ENCODE measurements at places on chromosomes 3 and 15. TPM values are rescaled to one million over a fixed set of nuclear protein-coding genes. Genes with fewer than 3 reads are reported as not detected.

The CFAP44 gene
- 3.7 TPM for polyA plus RNA-seq

The SPINK8 gene
- not detected for polyA plus RNA-seq

The CCDC33 gene
- polyA plus RNA-seq = 14.1 TPM

The TIMP4 gene
- polyA plus RNA-seq = 22.2 TPM

The MORC1 gene
- polyA plus RNA-seq = not detected

The SLC15A2 gene
- polyA plus RNA-seq = 8.5 TPM

GRCh38 chr3:4772171-4772804 is 206.9 kb upstream of the BHLHE40 start:
- DNase-seq = peak; percentile 68

DNA sequence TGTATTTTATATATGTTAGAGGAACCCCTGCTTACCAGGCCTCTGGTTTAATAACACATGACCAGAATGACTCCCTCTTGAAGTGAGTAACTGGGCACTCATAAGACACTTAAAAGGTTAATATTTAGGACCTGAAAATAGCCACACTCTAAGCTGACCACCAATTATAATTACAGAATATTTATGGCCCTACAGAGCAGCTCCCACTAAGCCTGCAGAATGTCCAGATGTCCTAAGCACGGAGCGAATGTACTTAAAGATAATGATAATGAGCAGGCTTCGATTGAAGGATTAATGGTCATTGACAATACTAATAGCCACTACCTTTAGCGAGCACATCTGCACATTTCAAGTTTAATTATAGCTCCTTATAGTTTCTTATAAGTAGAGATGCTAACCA is 22.8 kb upstream of the KCTD6 start:
- DNase-seq = no peak

DNA sequence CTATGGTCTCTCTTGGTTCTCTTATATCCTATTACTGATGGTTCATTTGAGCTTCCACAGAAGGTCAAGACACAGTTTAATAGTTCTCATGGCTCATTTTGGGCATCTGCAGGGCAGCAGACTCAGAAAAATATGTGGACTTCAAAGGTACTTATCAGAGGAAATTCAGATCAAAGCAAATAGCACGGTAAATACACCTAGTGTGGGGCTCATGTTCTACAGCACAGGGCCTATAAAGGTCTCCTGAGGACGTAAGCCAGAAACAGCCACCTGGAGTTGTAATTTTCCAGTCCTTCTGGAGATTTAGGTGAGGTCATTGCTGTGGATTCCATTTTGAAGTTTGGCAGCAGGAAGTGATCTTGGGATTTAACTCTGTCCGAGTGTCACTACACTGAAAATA is 134.5 kb upstream of the SGO1 start:
- peak; percentile 68 for DNase-seq

DNA sequence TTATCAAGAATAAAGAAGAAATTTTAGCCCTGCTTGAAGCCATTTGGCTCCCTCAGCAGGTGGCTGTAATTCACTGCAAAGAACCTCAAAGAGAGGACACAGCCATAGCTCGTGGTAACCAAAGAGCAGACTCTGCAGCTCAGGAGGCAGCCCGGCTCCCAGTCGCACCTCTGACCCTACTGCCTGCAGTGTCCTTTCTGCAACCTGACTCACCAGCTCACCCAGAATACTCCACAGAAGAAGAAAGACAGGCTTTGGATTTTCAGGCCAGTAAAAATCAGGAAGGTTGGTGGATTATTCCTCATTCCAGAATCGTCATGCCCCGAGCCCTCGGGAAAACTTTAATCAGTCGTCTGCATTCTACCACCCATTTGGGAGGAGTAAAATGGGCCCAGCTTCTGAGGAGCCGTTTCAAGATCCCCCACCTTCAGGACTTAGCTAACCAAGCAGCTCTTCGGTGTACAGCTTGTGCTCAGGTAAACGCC is 38.6 kb downstream of the ZBTB11 start:
- peak; percentile 2 for DNase-seq

DNA sequence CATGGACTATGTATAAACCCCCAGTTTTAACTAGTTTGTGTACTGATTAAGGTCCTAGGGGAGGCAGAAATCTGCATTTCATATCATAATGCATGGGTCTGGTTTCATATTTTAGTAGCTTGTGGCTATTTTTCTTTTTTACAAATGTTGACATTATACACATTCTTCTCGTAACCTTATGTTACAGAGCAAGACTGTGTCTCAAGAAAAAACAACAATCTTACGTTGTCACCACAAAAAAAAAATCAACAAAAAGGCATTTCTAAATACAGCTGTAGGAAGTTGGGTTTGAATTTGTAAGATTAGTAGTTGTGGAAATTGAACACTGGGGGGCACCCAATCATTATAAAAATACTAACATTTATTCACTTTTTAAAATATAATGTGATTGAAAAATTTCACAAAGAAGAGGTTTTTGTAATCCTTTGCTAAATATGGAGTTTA is 17.9 kb downstream of the SERP1 start:
- DNase-seq = no peak

- peak; percentile 39 for DNase-seq
Observed at GRCh38 chr3:195250473-195251251, 20.3 kb downstream of the XXYLT1 start.

GRCh38 chr3:35746492-35746891 is 107.2 kb downstream of the ARPP21 start:
- DNase-seq = no peak

DNA sequence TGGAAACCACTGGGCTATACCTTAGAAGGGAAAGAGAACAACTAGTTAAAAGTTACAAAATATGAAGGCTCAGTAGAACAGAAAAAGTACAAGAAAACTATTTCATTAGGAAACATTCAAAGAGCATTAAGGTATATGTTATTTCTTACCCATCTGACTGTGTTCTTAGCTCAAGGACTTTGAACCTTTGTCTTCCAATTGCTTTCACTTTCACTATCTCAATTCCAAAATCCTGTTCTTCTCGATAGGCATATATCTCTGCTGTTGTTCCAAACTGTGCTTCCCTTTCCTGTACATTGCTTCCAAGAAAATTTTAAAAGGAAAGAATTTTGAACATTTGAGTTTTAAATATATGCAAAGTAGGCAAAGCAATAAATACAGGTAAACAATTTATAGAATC is 6.9 kb downstream of the CRBN start:
- no peak for DNase-seq

DNA sequence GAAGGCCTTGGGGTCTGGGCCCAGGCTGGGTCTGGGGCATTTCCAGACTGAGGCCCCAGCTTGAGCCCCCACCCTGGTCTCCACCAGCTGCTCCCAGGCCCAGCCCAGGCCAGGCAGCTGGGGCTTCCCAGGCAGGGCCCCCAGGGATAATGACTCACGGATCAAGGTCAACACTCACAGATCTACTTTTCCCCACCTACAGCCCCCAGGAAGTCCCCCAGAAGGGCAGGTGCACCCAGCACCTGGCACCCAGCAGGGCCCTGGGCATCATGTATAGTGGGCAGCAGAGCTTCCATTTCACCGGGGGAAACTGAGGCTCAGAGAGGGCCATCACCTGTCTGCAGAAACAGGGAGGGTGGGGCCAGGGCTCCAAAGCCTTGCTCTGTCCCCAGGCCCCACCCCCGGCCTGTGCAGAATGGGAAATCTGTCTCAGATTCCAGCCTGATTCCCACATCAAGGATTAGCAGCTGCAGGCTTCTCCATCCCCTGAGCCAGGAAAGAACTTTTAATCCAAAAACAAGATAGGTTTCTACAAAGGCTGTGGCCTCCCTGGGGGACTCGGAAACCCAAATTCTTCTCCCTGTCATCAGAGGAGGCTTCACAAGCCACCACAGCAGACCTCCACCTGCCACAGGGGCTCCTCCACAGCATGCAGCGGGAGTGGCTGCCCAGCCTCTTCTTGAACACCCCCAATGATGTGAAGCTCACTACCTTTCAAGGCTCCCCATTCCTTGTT is 49.8 kb downstream of the IQSEC1 start:
- no peak for DNase-seq

- no peak for DNase-seq
Observed at GRCh38 chr3:18258492-18258891, 166.6 kb downstream of the SATB1 start.

DNA sequence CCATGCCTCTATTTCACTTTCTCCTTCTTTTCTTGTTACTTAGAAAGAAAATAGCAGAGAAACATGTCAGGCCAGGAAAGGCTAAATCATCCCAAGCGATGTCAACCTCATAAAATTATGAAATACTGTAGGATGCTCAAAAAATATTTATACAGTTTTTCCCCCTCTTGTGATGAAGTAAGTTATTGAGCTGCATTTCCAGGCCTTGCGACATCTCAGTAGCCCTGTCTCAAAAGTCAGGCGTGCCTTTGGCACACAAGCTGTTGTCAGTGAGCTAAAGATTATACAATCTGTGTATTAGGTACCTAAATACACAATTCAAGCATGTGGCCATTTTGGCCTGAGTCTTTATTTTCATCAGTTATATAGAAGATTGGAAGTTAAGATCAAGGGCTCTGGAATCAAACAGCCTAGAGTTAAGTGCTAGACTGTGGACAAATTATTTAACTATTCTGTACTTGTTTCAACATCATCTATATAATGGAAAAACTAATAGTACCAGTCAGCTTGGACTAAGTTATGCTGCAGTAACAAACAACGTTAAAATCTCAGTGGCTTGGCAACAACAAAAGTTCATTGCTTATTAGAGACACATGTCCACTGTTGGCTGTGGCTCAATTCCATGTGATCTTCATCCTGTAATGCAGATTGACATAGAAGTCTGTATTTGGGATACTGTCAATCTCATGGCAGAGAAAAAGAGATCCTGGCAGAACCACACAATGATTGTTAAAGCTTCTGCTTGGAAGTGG is 406.4 kb upstream of the PROK2 start:
- no peak for DNase-seq

DNA sequence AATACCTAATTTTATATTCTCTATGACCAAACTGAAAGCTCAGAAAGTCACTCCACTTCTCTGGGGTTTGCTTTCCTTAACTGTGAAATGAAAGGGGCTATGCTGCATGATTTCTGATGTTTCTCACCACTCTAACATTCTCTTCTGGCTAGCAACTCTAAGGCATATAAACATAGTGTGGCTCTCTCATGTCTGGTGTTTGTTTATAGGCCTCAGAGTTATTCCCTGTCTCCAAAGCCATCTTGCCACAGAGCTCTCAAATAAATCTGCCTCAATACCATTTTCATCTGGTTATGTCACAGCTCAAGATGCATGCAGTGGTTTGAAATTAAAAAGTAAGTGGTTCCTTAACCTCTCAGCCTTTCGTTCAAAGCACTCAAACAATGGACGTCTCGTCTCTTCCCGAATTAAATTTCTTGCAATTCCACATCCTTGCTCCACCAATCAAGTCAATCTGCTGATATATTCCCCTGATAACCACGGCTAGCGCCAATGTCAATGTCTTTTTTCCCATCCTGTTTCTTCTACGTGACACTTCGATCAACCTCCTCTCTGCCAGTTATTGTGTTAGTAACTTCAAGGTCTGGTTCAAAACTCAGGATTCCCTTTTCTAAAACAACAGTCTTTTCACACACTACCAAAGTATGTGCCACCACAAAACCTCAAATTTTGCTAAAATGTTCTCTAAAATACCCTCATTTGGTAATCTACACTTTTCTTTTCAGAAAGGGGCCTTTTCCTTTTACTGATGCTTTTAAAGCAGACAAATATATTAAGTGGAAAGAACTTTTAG is 16.0 kb downstream of the TOMM70 start:
- DNase-seq = no peak

DNA sequence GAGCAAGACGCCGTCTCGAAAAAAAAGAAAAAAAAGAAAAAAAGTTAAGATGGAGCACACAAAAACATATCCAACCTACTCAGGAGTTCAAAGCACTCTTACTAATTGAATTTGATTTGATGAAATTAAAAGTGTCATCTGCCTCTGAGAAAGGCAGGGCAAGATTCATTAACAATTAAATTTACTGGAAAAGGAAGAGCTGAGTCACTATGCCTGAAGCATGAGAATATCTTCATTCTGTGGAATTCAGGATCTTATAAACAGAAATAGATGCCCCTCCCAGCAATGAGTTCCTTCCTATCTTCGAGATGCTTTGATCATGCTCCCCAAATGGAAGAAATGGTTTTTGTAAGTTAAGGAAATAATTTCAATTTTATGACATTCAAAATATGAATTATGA is 61.0 kb upstream of the ST3GAL6 start:
- DNase-seq = no peak

GRCh38 chr15:39404767-39405181 is 176.1 kb upstream of the THBS1 start:
- DNase-seq = peak; percentile 58

- peak; percentile 51 for DNase-seq
Observed at GRCh38 chr3:14609506-14609905, 42.1 kb upstream of the CCDC174 start.

DNA sequence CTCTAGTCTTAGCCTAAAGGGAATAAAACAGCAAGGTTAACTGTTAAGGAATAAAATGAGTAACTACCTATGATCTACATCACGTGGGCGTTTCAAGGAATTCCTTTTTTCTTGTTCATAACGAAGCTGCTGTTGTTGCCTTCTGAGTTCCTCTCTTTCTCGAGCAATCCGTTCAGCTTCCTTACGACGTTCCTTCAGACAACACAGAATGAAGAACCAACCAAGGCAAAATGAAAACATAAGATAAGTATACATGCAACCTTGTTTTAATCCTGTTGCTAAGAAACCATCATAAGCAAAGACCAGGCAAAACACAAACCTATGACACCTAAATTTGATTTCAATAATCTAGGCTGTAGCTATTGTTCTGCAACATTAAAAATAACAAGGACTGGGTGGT is 44.1 kb downstream of the SLTM start:
- no peak for DNase-seq

GRCh38 chr15:58919232-58919631 is 14.2 kb downstream of the SLTM start:
- no peak for DNase-seq

DNA sequence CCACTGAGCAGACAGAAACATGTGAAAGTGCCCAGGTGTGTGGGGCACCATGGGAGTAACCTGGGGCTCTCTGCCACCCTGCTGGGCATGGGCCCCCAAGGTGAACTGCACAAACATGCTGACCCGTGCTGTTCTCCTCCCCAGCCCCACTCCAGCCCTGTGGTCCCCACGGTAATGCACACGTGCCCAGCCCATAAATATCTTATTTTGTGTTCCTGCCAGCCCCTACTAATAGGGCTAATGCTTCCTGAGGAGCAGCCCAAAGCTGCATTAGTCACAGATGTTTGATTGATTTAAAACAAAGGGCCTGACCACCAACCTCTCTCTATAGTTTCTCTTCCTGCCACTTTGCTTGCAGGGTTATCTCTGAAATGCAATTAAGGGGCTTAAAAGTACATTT is 95.4 kb downstream of the ABHD5 start:
- DNase-seq = no peak

DNA sequence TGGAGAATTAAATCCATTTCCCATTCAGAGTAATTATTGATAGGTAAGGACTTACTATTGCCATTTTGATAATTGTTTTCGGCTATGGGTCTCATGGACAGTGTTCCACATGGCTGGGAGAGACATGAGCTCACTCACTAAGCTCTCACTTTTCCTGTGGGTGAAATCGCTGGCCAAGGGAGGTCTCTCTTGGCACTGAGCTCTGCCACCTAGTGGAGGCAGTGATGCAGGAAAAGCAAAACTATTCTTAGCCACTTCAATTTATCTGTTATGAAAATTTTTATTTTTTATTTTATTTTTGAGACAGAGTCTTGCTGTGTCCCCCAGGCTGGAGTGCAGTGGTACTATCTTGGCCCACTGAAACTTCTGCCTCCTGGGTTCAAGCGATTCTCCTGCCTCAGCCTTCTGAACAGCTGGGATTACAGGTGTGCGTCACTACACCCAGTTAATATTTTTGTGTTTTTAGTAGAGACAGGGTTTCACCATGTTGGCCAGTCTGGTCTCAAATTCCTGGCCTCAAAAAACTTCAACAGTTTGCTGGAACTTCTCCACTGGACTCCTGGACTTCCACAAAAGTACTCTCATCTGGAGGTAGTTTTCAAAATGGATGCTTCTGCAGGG is 4.7 kb upstream of the RNF13 start:
- peak; percentile 74 for DNase-seq
